ENCODE measurements at places on chromosomes 1 and 21.
A peak's percentile ranks its signal among the peaks of the same experiment; 100 is the strongest.

DNA sequence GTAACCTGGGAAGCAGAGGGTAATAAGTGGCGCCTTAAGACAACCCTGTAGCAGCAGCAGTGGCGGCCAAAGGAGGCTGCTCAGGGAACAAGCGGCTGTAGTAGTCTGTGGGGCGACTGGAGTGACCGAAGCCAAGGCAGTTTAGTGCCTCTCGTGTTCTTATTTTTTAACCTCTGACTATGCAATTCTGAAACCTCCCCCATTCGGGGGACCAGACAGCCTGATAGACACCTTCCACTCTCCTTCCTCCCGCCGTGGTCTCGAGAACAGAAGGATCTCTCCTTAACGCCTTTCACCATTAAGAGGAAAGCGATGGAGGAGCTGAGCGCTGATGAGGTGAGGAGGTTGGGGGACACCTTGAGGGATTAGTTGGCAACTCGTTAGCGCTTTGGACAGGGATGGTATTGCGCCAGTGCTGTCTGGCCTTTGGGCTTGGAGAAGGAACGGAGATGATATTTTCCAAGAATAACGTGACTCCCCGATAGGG, 644 bp downstream of the UBE4B start:
- DNase-seq: no peak

DNA sequence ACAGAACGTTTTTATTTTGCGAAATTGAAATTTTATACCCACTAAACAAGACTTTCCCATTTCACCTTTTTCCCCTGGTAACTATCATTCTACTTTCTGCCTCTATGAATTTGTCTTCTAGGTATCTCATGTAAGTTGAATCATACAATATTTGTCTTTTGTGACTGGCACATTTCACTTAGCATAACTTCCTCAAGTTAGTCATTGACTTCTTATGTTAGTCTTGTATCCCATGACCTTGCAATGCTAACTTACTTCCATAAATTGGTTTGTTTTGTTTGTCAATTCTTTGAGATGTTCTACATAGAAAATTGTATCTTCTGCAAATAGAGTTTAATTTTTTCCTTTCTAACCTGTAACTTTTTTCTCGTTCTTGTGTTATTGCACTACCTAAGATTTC, 26.9 kb downstream of the SH3BP5L start:
- no peak for DNase-seq

- no peak for DNase-seq
Observed at GRCh38 chr1:204544321-204544720, 28.1 kb downstream of the MDM4 start.

DNA sequence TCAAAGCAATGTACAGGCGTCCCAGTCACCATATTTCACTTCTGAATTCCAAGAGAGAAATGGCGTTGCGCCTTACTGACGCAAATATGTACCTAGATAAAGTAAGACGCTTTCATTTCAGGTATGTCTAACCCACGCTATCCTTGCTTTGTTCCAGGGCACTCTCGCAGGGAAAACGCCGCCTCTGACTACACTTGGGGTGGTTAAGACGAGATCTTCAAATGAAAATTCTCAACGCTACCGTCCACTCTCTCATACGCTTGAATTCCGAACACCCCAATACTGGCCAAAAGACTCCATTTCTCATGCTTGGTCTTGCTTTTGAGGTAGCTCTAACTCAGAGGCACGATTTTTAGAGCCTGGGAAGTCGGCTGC, 736 bp upstream of the ZMPSTE24 start:
- DNase-seq: no peak

DNA sequence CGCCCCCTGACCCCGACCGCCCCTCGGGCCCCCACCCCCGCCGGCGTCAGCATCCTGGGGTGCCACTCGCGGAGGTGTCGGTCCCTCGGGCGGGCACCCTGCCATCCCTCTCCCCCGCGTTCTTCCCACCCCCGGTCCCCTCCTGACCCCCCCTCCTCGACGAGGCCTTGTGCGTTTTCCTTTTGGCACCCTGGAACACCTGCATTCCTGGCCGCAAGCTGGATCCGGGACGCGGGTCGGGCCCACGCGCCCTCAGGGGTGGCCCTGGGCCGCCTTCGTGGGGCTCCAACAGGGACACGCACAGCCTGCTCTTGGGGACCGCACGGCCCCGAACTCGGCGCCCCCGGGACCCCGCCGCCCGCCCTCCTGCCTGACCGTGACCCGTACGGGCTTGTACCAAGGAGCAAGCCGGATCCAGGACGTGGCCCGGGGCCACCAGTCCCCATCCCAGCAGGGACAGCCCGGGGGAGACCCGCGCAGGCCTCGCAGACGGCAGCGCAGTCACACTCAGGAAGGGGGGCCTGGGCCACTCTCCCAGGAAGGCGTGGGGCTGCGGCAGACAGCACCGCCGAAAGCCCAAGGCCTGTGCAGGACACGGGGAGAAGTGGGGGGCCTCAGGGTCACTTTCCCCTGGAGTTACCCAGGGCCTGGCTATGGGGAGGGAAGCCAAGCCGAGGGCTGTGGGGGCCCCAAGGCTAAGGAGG, 579 bp upstream of the SLC19A1 start:
- no peak for DNase-seq

DNA sequence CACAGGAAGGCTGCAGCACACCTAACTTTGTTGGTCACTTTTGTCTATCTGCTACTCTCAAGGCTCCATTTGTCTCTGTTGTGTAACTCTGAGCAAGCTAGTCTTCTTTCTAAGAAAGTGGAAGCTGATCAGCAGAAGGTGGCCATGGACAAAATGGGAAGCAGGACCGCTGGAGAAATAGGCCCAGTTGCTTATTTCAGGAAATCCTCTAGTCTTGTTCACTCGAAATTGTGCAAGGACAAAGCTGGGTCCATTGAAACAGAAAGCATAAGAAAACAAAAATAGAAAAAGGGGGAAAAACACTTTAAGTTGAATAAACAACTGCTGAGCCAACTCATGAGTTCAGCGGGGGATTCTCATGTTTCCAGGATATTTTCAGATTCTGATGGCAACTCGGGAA, 150.1 kb downstream of the PBX1 start:
- DNase-seq: no peak

- DNase-seq: no peak
Observed at GRCh38 chr1:157312082-157312812, 174.1 kb upstream of the ETV3 start.

DNA sequence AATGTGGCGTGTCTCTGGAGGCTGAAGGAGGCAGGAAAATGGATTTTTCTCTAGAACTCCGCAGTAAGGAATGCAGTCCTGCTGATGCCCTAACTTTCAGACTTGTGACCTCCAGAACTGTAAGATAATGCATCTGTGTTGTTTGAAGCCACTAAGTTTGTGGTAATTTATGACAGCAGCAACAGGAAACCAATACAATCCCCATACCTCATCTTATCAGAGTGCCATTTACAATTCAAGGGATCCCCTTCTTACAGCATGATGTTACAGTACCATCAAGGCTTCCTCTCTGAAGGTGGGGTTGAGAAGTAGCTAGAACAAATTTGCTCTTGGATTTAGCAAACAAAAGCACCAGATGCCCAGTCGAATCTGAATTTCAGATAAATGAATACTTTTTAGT, 21.6 kb downstream of the ABCA4 start:
- DNase-seq: no peak

GRCh38 chr1:24186993-24187790, at the start of gene IFNLR1:
TSS of gene IFNLR1 (minus strand) at chr1:24187289. CDS start at chr1:24187248, 41 bp downstream.
- DNase-seq: peak; percentile 45

GRCh38 chr1:192557841-192558595, 17.6 kb upstream of the RGS1 start:
- no peak for DNase-seq

DNA sequence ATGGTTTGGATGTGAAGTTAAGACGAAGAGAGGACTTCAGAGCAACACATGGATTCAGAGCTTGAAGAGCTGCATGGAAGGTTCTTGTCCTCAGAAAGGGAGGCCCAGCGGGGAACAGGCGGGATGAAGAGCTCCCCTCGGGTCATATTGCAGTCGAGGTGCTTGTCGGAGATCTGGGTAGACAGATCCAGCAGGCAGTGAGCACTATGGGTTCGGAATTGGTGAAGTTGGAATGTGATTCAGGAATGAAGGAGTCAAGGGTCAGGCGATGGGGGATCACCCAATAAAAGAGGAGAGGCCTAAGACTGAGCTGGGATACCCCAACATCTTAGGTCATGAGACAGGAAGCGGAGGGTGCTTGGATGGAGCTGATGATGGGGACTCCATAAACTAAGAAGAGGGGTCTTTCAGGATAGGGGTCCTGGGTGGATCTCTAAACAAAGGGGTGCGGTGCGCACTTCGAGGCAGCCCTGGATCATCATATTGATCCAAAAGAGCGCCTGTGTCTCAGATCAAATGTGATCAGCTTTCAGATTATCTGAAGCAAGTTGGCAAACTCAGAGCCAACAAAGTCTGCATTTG, 176.3 kb upstream of the VAMP3 start:
- DNase-seq: no peak

DNA sequence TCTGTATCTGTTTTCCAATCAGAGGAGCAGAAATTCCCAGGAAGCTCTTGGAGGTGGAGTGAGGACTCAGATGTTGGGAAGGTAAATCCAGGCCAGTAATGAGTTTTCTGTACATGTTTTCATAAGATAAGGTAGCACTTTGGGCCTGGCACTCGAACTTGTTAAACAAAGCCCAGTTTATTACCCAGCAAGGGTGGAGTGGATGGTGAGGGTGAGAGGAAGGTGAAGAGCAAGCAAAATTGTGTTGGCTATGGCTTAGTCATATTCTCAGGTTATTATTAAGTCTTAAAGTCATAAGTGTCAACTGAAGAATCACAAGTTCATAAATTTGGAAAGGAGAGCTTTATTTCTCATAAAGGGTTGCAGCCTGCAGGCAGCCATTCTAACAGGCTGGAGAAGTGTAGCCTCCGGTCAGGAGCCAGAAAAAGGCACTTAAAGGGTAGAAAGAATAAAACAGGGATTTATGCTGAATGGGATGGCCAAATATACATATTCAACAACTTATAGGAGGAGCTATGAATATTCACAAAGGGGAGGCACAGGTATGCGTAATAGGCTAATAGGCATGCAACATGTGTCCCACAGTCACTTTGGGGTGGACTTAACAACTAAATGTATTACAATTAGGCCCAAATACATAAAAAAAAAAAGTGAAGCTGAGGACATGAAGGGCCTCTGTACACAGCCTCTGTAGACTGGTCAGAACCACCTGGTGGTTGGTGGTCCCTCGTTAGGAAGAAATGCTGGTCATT, 523.9 kb downstream of the LMO4 start:
- DNase-seq: no peak

DNA sequence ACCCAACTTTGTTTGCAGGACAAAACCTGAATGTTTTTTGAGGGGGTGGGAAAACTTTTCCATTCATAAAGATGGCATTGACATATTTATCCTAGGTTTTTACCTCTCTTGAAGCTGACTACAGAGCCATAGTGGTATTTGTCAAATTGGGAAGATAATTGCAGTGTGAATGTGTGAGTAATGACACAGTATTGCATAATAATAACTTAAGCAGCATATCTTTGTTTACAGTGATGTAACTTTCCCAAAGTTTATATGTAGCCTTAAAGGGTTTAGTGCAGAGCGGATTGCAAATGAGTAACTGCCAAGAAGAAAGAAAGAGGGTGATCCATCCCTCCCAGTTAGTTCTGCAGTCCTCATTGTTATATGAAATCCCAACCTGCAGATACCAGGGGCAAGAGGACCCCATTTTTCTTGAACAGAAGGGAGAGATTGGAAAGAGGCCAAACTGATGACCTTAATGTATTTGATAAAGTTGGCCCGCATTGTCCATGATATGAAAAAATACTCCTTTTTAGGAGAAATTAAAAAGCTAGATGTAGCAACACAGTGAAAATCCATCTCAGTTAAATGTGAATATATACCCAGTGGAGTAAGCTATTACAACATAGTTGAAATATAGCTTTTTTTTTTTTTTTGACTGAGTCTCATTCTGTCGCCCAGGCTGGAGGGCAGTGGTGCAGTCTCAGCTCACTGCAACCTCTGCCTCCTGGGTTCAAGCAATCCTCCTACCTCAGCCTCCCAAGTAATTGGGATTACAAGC, 23.7 kb upstream of the NFIA start:
- DNase-seq: no peak

- DNase-seq: no peak
Observed at GRCh38 chr1:41783189-41783639, 135.5 kb downstream of the HIVEP3 start.

DNA sequence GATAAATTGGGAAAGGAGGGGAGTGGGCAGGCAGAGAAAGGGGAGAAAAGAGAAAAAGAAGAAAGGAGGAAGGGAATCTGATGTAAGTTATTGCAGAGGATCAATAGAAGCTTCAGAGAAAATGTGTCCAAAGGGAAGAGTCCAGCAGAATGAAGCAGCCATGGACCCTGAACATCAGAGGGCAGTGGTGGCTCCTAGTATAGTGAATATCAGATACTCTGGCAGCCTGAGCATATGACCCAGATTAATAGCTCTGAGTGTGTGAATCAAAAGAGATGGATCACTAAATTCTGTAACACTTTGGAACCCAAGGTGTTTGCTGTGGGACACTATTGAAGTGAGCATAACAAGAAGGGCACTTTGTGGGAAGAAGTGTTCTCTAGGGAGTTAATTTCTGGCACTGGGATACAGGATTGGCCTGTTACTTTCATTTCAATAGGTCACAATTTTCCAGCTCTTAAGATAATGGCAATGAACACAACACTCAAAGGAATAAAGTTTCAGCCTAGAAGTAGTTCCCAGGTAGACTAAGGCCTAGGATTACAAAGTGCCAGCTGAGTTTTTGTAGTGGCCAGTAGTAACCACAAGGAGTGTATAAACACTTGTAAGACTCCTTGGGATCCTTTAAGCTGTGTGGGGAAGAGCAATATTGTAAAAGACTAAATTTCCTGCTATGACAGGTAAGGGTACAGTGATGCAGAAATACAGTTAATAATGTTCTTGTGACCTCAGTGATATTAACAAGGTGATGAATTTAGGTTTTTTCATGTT, 164.5 kb upstream of the BEND5 start:
- no peak for DNase-seq

DNA sequence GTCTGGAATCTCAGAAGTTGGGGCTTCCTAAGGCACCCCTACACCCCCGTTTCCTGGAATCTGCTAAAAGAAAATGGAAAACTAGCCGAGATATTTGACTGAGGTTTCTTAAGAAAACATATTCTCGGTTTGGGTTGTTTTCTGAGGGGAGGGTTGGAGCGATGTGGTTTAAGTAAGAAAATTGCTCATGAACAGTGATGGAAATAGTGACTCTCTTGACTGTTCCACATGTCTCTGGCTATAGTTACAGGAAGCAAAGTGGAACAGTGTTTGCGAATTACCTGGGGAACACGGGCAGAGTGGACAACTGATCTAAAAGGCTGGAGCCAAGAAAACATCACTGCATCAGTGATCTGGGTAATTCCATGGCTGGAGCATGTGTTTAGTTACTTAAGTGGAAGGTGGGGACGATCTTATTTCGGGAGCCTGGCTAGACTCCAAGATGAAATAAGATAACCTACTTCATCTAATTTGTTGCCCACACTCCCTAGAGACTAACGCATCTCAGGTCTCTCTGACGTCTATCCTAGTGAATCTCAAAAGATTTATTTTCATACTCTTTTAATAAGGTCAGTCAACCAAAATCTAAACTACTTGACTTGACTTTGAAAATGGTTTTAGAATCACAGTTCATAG, 92.4 kb downstream of the KCNJ15 start:
- no peak for DNase-seq

GRCh38 chr1:44839576-44839975, 3.5 kb downstream of the PTCH2 start:
- no peak for DNase-seq
